ENCODE measurements at places on chromosomes 3 and 15.

- DNase-seq, result peak; percentile 6
Observed at GRCh38 chr3:61066800-61067199, 184.5 kb downstream of the FHIT start.

GRCh38 chr3:117129516-117129915, 419.9 kb downstream of the TUSC7 start:
- DNase-seq, result no peak

GRCh38 chr15:57031605-57032004, 113.2 kb downstream of the TCF12 start:
- no peak for DNase-seq

DNA sequence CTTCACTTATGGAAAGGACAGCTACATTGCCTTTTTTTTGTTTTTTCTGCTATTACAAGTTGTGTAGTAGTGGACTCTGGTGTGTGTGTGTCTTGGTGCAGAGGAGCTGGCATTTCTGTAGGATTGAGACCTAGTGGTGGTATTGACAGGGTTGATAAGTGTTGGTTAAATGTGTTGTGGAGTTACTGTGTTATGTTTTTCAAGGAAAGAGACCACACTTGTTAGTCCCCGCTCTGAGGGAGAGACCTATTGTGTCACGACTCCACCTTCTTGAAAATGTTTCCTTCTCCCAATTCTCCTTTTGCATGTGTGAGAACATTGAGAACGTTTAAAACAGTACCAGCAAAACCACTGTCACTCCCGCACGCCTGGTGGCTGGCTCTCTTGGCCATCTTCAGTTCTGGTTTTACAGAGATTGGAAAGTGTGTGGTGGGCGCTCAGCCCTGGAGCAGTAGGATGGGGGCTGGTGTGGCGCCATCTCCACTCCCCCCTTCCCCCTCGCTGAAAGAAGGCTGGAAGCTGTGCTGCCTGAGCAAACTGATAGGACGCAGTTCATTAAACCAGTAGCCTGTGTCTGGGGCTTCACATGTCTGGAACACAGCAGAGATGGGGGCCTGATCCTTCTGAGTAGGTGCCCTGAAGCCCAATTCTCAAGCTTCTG, 5.5 kb downstream of the KLF13 start:
- DNase-seq, result no peak

GRCh38 chr3:10560060-10560861, 54.9 kb upstream of the ATP2B2 start:
- DNase-seq, result no peak

Data from GM13977 (cell line).